ENCODE measurements at places on chromosomes 12 and 14.
A peak's percentile ranks its signal among the peaks of the same experiment; 100 is the strongest.

- DNase-seq: no peak
Measured at GRCh38 chr12:5514016-5514415, 82.1 kb downstream of the NTF3 start.

DNA sequence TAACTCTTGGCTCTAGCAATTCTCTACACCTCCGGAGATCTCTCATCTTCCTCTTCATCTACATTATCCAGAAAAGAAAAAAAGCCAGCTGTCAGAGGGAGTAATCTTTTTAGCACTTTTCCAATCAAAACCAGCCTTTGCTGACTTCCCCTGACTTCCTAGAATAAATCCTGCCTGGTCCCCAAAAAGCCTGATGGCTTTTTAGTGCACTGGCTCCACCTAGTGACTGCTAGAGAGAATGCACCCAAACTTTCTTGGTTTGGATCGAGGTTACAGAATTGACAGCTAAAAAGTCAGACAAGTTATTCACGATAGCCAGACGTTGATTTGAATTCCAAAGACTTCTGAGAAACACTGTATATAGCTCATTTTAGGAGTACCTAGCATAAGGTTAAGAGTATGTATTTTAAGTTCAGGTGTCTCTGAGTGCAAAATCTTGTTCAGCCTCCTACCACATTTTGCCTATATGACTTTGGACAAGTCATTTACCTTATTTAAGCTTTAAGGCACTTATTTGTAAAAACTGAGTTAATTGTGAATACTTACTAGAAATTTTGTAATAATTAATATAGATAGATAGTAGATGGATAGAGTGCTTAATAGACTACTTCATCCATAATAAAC lies 185.7 kb upstream of the GRIN2B start:
- DNase-seq: peak; percentile 59

DNA sequence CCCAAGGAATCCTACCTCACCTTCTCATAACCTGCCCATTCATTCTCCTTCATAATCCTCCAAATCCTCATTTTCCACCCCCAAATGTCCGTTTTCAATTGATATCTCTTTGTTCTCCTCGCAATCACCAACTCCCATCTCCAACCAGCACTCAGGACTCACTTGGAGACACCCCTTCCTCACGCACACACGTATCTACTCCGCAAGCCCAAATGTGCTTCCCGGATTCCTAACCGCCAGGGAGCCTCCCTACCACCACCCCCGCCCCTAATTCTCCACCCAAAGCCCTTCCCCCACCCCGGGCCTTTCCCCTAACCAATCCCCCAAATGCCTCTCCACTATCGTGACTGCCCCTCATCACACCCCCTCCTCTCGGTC lies 304 bp downstream of the KCTD10 start:
- no peak for DNase-seq

GRCh38 chr12:26473291-26473690 lies 277.9 kb downstream of the SSPN start:
- no peak for DNase-seq

GRCh38 chr14:50977863-50978528 lies 33.7 kb upstream of the PYGL start:
- DNase-seq: no peak

DNA sequence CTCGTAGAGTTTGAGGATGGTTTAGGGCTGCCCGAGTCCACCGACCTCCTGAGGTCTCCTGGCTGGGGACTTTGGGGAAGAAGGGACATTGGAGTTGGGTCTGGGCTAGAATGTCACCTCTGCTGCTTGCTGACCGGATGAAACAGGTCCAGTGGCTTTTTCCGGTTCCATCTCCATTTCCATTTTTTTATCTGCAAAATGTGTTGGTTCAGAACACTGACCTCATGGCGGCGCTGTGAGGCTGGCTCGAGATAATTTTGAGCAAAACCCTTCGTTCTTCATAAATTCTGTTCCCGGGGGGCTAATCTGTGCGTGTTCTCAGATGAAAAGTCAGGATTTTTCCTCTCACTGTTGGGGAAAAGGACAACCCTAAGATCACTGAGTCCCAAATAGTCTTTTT lies 11.7 kb upstream of the MYL2 start:
- no peak for DNase-seq

GRCh38 chr12:81167694-81168093 lies 89.8 kb downstream of the ACSS3 start:
- no peak for DNase-seq

- no peak for DNase-seq
Measured at GRCh38 chr14:71270111-71270510, 362.9 kb downstream of the PCNX1 start.

DNA sequence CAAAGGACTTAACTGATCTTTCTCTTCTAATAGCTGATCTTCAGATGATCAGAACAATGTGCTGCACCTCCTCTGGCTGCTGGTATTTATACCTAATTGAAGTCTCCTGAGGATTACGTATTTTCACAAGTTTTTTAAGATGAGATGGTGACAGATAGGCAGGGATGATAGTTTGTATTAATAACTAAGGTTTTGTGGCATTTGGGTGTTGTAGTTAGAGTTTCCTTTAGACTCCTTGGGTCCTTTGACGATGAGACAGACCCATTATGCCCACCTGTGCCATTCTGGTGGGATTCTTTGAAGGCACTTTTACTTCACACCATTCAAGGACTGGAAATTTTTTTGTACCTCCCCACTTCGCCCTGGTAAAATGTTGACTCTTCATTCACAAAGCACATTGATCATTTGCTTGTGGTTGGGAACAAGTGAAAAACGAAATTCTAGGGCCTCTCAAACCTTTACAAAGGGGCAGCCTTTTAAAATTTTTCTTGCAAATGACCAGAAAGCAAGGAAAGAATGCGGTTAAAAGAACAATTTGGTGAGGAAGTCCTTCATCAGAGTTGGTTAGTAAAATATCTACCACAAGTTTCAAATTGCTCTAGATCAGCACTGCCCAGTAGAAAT lies at the start of gene IFNG:
TSS of gene IFNG (minus strand) at position 60 of the 624 bp plus-strand sequence. CDS start 125 bp downstream, outside the sequence.
- DNase-seq: peak; percentile 74

DNA sequence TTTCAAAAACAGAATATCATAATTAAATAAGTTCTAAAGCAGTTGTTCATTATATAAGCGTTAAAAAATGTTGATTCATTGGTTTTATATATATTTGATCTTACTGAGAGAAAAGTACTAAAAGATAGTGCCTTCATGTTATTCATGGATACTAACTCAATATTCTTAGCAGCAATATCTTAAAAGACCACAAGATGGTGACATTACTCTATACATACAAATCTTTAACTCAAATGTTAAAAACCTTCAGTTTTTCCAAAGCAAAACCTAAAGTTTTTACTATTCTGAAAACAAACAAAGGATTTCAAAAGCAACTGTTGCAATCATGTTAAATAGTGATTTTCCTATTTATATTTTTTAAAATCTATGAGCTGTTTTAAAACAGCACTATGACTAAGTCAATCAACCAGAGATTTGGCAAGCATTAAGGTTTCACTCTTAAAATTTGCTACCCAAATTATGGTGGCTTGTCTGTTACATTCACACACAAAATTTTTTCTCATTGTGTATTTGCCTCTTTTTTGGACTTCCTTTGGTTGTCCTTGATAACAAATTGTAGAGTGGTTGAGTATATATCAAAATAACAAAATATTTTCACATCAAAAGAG lies 50.1 kb upstream of the RERGL start:
- DNase-seq: peak; percentile 1

- no peak for DNase-seq
Measured at GRCh38 chr12:79121486-79121885, 256.9 kb downstream of the SYT1 start.

DNA sequence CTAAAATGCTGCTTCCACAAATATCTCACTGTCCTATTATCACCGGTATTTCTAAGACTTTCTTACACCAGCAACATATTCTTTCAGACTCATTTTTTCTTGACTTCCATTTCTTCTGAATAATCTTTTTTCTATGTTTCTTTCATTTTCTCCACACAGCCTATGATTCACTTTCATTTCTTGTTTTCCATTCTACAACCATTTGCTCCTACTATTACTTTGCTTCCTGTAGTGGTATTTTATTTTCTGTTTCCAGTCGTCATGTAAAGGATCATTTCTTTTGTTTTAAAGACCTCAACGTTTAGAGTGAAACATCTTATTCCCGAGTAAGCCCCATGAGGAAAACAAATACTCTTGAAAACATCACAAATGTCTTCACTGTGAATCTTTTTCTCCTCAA lies 182.2 kb upstream of the MDGA2 start:
- DNase-seq: no peak

GRCh38 chr14:73245480-73246325 lies 8.4 kb downstream of the PAPLN start:
- peak; percentile 14 for DNase-seq

GRCh38 chr14:50892255-50892654 lies 20.4 kb downstream of the ABHD12B start:
- no peak for DNase-seq

GRCh38 chr14:32510815-32511214 lies 181.7 kb downstream of the AKAP6 start:
- no peak for DNase-seq

DNA sequence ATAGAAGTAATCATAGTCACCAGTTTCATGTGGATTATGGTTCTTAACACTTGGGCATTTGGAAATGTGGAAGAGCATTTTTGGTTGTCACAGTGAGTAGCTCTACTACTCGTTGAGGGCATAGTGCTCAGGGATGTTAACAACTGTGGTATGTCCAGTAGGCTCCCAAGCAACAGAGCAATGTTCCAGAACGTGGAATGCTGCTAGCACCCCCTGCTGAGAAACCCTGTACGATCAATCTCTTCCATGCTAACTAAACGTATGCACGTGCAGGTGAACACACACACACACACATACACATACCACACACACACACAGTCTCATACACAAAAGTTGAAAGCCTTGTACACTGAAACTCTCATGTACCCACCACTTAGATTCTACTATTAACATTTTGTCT lies 16.6 kb upstream of the GNPTAB start:
- DNase-seq: no peak

DNA sequence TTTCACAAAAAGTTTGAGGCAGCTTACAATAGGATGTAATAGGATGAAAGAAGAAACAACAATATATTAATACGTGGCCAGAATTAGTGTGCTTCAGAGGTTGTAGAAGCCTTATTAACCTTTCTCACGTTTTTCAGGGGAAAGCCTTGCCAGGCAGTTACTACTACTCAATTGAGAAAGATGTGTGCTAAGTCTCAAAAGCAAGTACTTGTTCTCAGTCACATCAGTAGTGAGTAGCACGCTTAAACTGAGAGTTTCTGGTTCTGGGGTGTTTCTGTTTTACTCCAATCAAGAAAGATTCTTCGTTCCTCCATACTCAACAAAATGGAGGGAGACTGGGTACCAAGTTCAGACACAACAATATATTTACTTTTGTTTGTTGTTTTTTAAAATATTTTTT lies 38.7 kb downstream of the KLC1 start:
- DNase-seq: no peak

- no peak for DNase-seq
Measured at GRCh38 chr12:6120796-6121473, 3.5 kb downstream of the VWF start.

DNA sequence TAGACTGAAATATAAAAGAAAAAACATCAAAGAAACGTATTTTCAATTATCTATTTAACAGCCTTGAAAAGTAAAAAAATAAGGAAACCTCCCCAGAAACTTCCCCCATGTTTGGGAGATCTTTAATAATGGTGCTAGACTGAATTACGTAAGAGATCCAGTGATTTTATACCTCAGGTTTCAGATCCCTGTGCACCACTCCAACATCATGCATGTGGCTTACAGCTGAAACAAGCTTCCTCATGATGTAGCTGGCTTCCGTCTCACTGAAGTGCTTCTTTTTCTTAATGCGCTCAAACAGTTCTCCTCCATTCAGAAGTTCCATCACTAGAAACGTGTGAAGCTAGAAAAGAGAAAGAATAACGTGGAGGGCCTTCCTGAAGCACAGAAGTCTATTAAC lies 78.0 kb upstream of the TTC7B start:
- no peak for DNase-seq

GRCh38 chr12:31238764-31239387 lies 87.1 kb downstream of the SINHCAF start:
- peak; percentile 44 for DNase-seq

GRCh38 chr12:108649669-108650068 lies 16.0 kb upstream of the SELPLG start:
- no peak for DNase-seq

DNA sequence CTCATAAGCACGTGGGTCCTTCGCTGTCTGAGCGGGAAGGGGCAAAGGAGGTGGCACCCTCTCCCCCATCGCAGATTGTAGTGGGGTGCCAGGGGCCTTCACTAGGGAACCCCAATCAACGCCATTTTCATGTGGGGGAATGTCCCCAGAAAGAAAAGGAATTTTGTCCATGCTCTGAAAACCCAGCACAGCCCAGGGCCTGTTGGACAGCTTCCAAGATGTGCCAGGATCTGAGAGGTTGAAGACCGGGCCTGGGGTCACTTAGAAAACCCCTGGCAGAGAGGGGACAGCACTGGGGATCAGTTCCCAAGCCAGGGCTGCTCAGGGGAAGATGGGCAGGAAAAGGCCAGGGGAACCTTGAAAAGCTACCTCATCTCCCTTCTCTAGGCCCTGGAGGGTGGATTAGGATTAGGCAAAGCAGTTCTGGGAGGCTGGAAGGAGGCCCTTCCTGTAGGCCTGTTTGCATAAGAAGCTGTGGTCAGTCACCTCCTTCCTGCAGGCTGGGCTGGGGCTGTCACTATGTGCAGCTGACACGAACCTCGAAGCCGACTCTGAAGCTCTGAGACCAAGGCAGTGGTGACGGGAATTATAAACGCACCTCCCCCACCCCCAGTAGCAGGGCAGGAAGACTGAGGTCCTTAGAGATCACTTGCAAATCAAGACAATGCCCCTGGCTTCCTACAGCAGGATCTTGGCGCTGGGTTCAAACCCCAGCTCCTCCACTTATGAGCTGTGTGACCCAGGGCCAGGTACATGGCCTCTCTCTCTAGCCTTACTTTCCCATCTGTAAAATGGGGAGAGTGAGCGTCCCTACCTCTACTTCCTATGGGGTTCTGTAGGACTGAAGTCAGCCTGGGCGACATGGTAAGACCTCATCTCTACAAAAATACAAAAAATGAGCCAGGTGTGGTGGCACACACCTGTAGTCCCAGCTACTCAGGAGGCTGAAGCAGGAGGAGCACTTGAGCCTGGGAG lies 29.0 kb downstream of the TESC start:
- no peak for DNase-seq

GRCh38 chr14:32934881-32935633 lies 3.6 kb upstream of the NPAS3 start:
- no peak for DNase-seq

GRCh38 chr12:125371033-125371432 lies 305.8 kb downstream of the AACS start:
- DNase-seq: no peak

GRCh38 chr12:104866291-104866690 lies 91.8 kb downstream of the SLC41A2 start:
- DNase-seq: no peak
